T-helper 1 cell (primary cell): ENCODE measurements at places on chromosomes 6 and 20.

GRCh38 chr6:5962794-5963193, 43.9 kb downstream of the NRN1 start:
- no peak for DNase-seq

DNA sequence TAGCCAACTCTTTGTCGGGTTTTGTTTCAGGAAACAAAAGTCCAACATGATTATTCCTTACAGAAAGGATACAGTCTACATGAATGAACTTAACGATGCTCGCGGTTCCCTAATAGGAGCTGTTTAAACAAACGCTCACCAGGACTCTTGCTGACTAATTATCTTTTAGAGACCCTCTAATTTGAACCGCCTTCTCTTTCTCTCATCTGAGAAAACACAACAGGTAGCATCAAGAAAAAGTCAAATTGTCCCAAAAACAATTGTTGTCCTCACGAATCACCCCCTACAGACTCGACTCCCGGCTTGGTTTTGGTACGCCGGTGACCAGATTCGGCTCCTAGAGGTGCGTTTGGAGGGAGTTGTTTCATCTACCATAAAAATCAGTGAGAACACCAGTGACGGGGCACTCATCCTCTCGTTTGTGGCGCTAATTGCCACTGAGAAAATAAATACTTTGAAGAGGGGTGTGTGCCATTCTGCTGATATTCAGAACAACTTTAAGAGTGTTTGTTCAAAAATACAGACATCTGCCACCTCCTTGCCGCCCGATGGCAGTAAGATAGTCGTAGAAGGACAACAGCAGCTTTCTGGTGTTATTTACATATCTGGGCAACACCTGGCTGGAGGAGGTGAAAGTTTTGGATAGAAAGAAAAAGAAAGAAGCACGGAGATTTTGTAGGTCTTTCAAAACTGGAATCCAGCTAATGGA, 1.1 kb upstream of the SIM1 start:
- DNase-seq: no peak

DNA sequence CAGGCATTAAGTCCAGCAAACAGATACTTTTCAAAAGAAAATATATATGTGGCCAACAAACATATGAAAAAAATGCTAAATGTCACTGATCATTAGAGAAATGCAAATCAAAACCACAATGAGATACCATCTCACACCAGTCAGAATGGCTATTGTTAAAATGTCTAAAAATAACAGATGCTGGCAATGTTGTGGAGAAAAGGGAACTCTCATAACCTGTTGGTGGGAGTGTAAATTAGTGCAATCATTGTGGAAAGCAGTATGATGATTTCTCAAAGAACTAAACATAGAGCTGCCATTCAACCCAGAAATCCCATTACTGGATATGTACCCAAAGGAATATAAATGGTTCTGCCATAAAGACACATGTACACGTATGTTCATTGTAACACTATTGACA, 20.6 kb downstream of the KCNQ5 start:
- DNase-seq: no peak

- DNase-seq: no peak
Measured at GRCh38 chr20:32443386-32443974, 85.3 kb downstream of the ASXL1 start.

- DNase-seq: no peak
Measured at GRCh38 chr6:64000818-64001491, 365.4 kb downstream of the PHF3 start.

DNA sequence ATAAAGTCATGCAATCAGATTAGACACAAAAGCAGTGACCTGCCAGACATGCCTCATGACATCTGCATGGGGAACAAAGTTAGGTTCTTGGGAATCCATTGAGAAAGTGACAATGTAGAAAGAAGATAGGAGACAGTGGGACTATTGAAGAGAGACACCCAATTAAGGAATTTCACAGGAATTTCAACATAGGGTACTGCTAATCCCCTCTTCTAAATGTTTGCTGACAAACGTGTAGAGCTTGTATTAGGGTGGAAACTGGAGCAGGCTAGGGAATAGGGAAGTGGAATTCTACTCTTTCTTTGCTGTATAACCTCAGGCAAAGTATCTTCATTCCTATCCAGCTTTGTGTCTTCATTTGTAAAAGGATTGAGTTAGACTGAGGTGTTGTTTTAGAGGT, 409.4 kb upstream of the SASH1 start:
- DNase-seq: no peak

GRCh38 chr6:6781172-6781872, 192.8 kb downstream of the LY86 start:
- DNase-seq: no peak

- DNase-seq: no peak
Measured at GRCh38 chr6:109841869-109842268, 136.2 kb upstream of the GPR6 start.

GRCh38 chr6:145823328-145823944, 8.8 kb upstream of the FBXO30 start:
- DNase-seq: no peak

DNA sequence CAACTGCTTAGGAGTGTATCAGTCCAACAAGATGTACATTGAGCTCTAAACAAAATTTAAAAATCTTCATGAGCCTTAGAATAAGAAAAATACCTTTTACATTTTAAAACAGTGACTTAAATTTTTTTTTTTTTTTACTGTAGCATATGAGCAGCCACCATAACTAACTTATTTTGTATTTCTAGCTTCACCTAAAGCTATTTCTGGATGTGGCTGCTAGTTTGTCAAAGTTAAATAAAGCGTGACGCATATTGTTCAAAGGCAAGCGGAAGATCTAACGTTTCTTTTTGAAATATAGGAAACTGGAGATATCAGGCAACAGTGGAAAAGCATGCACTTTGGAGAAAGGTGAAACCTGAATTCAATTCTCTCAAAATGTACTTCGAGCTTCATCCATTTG, 3.3 kb upstream of the IL22RA2 start:
- no peak for DNase-seq

- no peak for DNase-seq
Measured at GRCh38 chr6:31762878-31763618, 592 bp downstream of the SAPCD1 start.

DNA sequence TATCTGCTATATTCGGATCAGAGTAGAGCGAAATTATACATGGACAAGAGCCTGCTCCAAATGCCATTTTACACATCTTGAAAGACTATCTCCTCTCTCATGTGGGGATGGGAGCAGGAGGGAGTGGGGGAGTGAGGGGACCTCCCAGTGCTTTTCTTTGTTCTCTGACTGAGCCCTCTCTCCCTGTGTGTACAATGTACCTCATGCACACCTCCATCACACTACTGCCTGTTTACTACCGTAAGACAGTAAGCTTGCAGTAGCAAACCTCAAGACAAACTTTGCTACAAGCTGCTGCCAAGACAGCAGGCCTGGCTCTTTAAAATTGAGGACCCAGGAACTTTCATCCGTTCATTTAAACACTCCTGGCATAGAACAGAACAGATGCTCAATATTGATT, 7.2 kb downstream of the NHSL1 start:
- DNase-seq: no peak

DNA sequence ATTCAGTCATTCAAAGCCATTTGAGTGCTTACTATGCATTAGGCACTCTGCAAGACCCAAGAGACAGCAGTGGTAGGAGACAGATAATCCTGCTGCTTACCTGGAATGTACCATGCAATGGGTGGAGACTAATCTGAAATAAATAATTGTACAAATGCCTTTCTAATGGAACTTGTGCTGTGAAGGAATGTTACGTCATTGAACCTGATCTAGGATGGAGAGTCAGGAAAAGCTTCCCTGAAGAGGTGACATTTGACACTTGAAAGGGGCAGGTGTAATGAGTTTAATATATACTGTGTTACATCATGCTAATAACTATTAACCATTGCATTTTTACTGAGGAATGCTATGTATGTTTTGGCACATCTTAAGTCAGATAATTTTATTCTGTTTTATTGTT, 491.0 kb upstream of the FLRT3 start:
- DNase-seq: no peak
